ENCODE measurements at places on chromosomes 11 and 22.

DNA sequence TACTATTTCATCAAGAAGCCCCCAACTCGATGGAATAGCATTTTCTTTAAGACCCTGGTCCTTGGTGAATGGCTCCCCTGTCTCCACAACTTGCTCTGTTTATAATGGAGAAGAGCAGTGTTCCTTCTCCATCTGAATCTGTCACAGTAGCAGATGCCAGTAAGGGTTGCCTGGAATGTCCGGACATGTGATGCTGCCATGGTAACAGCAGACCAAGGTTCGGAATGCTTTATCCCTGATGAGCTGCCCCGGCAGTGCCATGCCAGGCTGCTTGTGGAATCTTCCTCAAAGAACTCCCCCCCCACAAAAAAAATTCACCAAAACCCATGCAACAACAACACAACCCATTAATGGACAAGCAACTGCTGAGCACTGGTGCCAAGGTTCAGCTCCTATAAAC, 72.5 kb downstream of the KCNC1 start:
- DNase-seq = no peak

DNA sequence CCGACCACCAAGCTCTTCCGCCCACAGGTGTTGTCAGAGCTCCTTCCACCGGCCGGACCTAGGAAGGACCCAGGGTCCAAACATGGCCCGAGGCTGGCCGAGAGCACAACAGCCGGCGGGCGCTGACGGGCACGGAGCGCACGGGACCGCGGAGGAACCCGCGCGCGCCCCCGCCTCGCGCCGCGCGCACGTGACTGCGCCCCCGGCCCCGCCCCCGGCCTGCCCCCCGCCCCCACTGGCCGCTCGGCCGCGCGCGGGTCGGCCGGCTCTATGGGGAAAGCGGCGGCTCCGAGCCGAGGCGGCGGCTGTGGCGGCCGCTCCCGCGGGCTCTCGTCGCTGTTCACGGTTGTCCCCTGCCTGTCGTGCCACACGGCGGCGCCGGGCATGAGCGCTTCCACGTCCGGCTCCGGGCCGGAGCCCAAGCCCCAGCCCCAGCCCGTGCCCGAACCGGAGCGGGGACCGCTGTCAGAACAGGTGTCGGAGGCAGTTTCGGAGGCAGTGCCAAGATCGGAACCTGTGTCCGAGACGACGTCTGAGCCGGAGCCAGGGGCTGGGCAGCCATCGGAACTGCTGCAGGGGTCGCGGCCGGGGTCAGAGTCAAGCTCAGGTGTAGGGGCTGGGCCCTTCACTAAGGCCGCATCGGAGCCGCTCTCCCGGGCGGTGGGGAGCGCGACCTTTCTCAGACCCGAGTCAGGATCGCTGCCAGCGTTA, at the start of gene OSBP2:
TSS of gene OSBP2 (plus strand) at position 235 of the 711 bp plus-strand sequence. CDS start at position 271, 36 bp downstream.
- peak; percentile 49 for DNase-seq

DNA sequence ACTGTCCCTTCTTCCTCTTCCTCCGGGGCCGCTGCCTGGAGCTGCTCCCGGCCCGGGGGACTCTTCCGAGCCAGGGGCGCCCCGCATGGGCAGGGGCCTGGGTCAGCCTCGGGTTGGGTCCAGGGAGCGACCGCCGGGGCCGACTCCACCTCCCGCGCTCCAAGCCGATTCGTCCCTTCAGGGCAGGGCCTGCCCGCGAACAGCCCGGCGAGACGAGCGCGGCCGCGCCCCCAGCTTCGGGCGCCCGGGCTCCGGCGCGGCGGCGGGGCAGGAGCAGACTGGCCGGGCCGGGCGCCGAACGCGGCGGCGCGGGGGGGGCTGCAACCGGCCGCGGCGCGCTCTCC, at the start of gene LARGE1:
TSS of gene LARGE1 (minus strand) at position 280 of the 344 bp plus-strand sequence.
- DNase-seq = peak; percentile 74

- no peak for DNase-seq
These were observed 454.1 kb upstream of the CADM1 start for GRCh38 chr11:115958089-115959000.

DNA sequence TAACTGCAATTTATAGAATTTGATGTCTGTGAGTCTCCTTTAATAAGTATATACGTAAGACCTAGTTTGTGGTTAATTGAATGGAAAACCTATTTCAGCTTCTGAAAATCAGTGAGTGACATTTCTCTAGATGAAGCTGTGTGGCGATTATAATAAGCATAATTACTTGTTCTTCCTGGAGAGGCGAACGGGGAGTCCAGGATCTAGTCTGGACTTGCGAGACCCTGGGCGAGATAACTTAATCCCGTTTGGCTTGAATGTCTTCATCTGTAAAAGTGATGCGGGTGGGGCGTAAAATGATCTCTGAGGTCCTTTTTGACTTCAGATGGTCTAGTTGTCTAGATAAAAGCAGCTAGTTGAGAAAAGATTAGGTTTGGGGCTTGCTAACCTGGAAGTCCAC, 1.1 kb downstream of the PRRG4 start:
- DNase-seq = no peak

DNA sequence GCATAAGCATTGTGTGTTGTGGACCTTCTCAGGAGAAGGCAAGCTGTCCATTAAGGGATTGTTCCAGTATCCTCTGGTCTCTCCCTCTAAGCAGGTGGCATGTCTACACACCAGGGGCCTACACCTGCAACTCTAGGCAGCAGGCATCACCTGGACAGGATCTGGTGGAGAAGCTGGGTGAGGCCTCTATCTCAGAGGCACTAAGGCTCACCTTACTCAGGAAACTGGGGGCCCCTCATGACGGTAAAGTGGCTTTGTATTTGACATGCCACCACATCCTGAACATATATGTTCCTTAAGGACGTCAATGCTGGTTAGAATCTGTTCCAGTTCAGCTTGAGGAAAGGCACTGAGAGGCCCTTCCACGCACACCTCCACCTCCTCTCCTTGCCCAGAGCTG, 891.3 kb downstream of the OPCML start:
- no peak for DNase-seq

DNA sequence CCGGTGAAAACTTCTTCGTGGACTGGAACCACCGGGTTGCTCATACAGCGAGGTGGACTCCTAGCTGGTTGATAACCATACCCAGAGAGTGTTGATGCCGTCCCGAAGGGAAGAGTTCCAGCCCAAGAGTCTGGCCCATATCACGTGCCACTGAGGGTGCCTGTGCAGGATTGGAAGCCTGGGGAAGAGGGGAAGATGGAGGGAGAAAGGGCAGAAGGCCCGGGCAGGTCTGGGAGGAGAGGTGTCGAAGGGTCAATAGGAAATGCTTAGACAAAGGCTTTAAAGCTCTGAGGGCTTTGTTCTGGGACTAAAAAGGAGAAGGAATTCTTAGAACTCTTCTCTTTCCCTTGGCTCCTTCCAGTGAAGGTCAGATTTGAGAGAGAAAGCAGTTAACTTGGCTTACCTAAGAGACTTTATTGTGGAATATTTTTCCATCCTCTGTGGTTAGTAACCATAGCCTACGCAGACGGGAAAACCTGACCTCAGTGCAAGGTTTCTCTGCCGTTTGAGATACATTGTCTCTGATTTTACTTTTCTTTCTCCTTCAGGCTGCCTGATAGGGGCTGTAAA, 70.5 kb downstream of the JAM3 start:
- no peak for DNase-seq

- no peak for DNase-seq
These were observed 24.5 kb downstream of the DUSP8 start for GRCh38 chr11:1547467-1548098.

- peak; percentile 74 for DNase-seq
These were observed 10.0 kb upstream of the BACE1-AS start for GRCh38 chr11:117281159-117281558.
